ENCODE measurements at places on chromosomes 11 and 22.

- DNase-seq = no peak
These were observed 14.7 kb upstream of the TUB start for GRCh38 chr11:8066036-8066910.

DNA sequence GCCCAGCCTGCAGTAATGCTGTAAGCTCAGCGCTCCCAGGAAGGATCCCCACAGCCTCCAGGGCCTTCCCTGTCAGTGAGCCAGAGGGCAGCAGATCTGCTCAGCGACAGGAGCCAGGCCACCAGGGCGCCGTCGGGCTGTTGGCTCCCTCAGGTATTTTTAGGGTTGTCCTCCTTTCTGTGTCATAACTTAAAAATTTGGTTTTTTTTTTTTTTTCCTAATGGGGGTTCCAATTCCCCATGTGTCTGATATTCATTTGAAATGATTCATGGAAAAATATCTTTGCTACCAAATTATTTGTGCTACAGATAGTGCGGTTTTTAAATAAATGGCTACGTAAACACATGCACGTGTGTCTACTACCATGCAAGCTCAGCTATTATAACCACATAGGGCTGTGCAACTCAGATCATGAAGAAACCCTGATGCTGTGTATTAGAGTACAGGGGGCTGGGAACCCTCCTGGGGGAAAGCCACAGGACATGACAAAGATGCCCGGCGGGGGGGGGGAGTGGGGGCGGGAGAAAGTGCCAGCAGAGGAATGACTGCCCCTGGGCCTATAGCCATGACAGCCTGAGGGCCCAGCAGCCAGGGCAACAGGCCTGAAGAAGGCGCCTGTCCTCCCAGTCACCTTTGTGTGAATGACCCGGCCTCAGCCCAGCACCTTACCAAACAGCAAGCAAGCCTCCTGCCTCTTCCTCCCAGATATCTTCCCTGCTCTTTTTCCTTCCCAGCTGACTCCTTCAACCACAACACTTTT, 89.3 kb downstream of the NAT10 start:
- no peak for DNase-seq

- no peak for DNase-seq
These were observed 837 bp upstream of the BID start for GRCh38 chr22:17774926-17775685.

DNA sequence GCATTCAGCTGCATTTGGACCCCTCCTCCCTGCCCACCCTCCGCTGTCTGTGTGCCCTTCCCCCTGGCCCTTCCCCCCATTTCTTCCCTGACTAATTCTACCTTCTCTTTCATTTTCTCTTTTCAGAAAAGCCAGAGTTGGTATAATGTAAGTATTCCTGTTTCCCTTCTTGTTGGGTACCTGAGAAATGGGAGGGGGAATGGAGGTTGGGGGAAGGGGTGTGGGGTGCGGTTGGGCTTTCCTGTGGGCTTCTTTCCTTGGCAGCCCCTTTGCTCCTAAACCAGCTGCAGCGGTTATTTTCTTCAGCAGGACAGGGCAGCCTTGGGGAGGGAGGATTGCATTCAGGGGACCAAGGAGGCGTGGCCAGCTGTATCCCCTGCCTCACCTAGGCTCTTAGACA, 70.2 kb downstream of the SCN3B start:
- no peak for DNase-seq

GRCh38 chr22:40764763-40765441, 54.2 kb downstream of the SLC25A17 start:
- no peak for DNase-seq

GRCh38 chr11:130216591-130217132, 57.1 kb downstream of the ST14 start:
- DNase-seq = no peak

GRCh38 chr11:125720781-125721180, 25.3 kb upstream of the PATE1 start:
- no peak for DNase-seq

DNA sequence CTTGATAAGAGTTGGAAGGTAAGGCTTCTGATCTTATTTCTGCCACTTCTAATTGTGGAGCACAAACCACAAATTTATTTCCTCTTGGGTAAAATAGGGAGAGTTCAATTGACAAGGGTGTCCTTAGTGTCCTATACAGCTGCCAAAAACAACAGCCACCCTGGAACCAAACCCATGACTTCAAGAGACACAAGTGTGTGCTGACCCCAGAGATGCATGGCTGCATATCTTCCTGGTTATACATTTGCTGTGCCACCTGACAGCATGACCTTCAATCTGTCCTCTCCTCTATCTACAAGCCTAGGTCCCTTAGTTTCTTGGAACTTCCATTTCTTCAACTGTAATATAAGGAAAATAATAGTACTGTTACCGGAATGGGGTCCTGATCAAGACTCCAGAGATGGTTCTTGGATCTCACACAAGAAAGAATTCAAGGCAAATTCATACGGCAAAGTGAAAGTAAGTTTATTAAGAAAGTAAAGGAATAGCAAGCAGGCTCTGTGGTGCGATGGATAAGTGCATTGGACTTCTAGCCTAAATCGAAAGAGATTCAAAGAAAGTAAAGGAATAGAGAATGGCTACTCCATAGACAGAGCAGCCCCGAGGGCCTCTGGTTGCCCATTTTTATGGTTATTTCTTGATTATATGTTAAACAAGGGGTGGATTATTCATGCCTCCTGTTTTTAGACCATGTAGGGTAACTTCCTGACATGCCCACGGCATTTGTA, 15.5 kb upstream of the TMEM123 start:
- DNase-seq = no peak

DNA sequence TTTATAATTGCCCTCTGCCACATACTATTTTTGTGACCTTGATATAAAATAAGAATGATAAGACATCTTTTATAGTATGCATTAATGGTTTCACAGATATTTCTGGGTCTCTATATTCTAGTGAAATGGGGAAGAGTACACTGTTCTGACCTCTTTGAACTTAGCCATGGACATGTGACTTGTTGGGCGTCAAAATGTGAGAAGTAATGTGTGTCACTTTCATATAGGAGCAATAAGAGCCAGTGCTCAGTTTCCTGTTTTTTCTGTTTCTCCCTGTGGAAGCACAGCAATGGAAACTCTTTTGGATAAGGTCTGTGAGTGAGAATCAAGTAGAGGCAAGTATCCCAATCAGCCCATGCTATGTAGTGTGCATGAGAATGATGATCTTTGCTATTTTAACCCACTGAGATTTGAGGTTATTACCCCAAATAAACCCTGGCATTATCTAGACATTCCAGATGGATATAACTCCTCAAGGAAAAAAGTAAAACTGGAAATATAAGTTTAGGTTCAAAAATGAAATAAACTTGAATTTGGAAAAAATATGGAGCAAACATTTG, 60.7 kb downstream of the RAB38 start:
- no peak for DNase-seq

GRCh38 chr11:35275786-35276170, 136.8 kb downstream of the CD44 start:
- DNase-seq = no peak

GRCh38 chr22:39522567-39523300, 2.4 kb downstream of the ATF4 start:
- no peak for DNase-seq

DNA sequence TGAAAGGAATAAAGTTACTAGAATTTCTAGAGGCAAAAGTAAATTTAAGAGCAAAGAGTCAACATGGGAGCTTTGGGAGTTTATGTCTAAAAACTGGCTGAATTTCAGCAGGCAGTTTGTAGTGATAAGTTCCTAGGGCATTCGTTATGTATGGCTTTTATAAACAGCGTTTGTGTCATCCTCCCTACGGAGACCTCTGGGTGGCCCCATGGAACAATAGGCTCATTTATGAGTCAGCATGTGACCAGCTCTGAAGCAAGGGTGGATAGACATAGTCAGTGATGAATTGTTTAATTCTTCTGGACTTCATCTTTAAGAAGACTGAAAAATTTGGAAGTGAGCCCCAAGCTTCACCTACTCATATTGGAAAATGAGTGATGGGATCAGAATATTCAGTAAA, 37.1 kb downstream of the SVIP start:
- no peak for DNase-seq

DNA sequence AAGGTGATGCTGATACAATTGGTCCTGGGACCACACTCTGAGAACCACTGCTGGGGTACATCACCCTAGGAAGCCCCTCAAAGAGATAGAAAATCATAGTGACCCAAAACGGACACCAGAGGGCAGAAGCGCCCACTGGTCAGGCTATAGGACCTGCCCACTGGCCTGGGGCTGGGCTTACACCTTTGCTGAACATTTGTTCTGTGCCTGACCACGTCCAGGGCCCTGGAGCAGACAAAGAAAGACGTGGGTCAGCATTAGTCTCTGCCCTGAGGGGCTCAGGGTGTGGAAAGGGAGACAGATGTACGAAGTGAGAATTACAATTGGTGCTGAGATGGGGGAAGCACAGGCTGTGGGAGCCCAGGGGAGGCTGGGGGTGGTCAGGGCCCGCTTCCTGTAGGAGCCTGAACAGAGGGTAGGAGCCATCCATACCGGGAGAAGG, 14.4 kb upstream of the SERPINH1 start:
- peak; percentile 83 for DNase-seq

DNA sequence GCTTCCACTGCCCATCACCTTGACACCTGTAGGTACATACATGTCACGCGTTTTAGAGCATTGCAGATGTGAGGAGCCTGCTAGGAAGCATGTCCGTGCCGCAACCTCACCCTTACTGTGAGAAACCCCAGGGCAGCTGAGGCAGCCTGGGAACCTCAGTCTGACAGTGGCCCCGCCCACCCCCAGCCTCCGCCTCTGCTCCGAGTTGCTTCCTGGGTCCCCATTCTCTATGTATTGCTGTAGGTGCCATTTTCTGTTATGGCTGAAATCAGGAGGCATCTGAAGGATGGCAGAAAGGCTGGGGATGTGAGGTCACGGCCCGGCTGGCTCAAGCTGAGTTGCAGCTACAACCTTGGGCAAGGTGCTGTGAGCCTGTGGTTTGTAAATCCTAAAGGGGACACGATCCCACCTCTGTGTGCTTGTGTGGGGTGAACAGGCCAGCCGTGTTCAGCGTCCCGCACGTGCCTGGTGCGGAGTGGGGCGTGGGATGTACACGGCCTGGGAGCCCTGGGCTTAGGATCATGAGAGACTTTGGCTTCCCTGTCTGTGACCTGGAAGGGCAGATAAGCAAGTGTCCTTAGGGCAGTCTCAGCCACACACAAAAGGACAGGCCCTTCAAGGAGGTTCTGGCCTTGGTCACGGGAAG, 102.7 kb downstream of the PHF21B start:
- no peak for DNase-seq

DNA sequence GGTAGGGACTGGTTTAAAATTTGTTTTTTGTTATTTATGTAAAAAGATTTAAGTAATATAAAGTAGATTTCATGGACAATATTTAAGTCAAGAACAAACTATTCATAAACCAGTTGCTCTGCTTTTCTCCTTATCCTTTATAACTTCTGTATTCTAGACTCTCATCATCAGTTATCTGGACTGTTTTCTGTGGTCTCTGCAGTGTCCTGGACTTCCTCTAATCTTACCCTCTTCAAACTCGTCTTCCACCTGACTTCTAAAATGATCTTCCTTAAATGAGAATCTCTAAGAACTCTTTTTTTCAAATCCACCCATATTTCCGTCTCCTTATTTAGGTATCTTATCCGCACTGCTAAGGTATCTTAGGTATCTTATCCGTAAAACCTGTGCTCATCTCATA, 8.1 kb downstream of the RRM1 start:
- DNase-seq = no peak

- DNase-seq = no peak
These were observed 73.3 kb downstream of the SGSM3 start for GRCh38 chr22:40443732-40444131.

GRCh38 chr11:119094816-119095065, 6.9 kb downstream of the DPAGT1 start:
- peak; percentile 34 for DNase-seq

- DNase-seq = no peak
These were observed 101.9 kb downstream of the GGTLC2 start for GRCh38 chr22:22746061-22746962.

DNA sequence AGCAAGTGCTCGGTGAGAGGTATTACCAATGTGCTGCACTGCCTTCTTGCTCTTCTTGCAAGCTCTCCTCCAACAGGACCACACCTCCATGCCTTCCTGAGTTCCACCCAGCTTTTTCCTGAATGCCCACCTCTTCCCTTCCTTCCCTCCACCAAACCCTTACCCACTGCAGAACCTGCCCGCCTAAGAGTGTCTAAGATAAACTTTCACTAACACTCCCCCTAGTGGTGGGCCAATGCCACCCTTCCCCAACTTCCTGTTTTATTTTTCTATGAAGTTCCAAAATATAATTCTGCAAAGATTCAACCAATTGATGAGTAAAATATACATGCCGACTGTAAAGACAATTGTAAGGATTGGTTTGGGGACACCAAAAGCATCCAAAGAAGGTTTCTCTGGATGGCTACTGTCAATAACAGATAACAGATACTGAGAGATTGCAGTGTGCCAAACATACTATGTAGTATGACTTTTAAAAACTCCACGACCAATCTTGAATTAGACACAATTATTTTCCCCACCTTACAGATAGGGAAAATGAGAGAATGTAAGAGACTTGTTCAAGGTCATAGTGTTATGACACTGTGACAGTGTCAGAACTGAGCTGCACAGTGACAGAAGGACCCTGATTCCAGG, 38.6 kb upstream of the BMAL1 start:
- DNase-seq = peak; percentile 52

GRCh38 chr22:24353121-24353520, 74.3 kb upstream of the ADORA2A start:
- no peak for DNase-seq

- no peak for DNase-seq
These were observed 67.9 kb downstream of the MCM5 start for GRCh38 chr22:35467681-35468434.

GRCh38 chr11:26608507-26609146, 36.6 kb upstream of the MUC15 start:
- no peak for DNase-seq

GRCh38 chr11:70471254-70471653, 72.9 kb downstream of the CTTN start:
- DNase-seq = peak; percentile 41

DNA sequence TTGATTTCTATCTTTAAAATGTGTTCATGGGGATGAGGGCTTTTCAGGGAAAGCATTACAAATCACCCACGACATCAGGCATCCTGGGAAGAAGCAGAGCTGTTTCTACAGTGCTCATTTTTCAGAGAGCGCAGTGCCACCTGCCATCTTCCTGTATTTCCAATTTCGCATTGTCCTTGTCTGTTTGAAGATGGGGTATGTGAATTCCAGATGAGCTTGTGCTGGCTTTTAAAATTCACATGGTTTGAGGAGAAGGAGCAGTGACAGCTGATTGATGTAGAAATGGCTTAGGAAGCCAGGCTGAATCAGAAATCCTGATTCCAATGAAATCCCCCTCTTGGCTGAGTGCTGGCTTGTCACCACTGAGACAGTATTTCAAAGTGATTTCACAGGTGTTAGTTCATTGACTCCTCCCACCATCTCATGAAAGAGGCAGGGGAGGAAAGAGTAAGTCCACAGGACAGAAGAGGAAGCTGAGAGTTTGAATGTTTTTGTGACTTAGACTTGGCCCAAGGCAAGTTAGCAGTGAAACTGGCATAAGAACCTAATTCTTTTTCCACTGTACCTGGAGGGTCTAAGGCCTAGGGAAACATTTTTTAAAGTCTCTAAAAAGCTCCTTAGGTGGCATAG, 344.6 kb upstream of the C11orf87 start:
- DNase-seq = no peak

- no peak for DNase-seq
These were observed 4.7 kb downstream of the CARS1 start for GRCh38 chr11:3052567-3052966.

All from HEK293T (cell line).